ENCODE measurements at places on chromosomes 6 and 20.
A peak's percentile ranks its signal among the peaks of the same experiment; 100 is the strongest.

GRCh38 chr20:13736436-13737191 lies 48.1 kb downstream of the ESF1 start:
- no peak for DNase-seq

DNA sequence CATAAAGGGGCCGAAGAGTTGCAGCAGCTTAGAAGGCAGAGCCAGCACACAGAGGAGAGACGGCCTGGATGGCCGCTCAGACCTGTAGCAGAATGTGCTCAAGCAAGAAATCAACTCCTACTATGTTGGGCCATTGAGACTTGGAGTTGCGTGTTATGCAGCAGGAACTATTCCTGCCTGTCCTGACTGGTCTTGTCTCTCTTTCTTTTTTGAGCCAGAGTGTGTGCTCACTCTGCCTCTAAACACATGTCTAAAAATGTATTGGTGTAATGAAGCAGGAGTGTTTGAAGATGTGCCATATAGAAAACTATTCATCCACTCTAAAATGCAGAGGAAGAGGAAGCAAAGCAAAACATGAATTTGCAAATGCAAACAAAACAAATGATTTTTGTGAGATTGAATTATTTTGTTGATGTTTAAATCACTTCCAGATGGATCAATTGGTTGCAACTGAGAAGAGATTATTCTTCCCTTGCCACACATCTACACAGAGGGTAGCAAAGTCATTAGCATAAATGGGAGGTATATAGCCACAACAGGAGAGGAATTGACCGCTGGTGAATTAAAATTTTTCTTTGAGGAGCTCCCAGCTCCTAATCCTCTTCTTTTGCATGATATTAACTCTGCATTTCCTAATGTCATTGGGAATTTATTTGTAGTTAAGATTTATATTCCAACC lies 20.4 kb upstream of the SYNJ2 start:
- no peak for DNase-seq

DNA sequence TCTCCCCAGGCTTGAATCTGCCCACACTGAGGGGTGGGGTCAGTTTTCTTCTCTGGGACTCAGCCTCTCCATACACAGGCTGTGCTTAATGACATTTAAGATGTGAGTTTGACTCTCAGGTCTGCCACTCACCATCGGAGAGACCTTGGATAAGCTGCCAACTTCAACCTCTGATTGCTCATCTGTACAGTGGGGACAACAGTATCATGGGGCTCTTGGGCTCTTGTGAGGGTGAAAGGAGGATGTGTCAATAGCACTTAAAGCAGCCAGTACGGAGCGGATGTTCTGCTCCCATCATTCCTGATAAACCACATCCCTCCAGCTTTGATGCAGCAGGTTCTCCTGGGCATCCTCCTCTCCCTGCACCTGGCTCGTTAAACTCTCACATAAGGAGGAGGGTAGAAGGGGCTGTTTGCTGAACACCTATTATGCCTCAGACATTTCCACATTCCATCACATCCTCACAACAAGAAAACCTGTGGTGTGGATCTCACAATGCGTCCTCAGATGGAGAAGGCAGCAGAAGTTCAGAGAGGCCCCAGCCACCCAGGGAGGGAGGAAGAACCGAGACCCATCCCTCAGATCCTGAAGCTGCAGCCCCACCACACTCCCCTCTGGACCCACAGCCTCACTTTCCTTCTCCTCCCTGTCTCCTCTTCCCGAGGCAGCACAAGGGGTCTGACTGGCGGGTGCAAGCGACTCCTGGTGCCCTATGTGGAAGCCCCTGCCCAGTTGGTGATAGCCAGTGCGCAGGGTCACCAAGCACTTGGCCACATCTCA lies 1.9 kb upstream of the PDYN start:
- no peak for DNase-seq

- DNase-seq: no peak
These were observed 20.5 kb downstream of the RPP40 start for GRCh38 chr6:4983322-4983721.

- DNase-seq: no peak
These were observed 335.5 kb upstream of the NOX3 start for GRCh38 chr6:155791186-155791585.

GRCh38 chr6:144953552-144954240 lies 668.6 kb downstream of the UTRN start:
- DNase-seq: no peak

DNA sequence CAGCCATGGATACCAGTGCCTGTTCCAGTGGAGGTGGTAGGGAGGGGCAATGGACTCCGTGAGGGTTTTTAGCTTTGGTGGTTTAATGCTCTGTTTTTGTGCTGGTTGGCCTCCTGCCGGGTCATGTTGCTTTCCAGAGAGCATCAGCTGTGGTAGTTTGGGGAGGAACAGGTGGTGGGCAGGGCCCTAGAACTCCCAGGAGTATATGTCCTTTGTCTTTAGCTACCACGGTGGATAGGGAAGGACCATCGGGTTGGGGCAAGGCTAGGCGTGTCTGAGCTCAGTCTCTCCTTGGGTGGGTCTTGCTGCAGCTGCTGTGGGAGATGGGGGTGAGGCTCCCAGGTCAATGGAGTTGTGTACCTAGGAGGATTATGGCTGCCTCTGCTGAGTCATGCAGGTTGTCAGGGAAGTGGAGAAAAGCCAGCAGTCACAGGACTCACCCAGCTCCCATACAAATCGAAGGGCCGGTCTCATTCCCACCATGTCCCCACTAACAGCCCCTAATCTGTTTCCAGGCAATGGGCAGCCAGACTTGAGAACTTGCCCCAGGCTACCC lies 38.9 kb downstream of the MRAP2 start:
- no peak for DNase-seq

GRCh38 chr6:138454981-138455706 lies 44.1 kb downstream of the NHSL1 start:
- peak; percentile 17 for DNase-seq

DNA sequence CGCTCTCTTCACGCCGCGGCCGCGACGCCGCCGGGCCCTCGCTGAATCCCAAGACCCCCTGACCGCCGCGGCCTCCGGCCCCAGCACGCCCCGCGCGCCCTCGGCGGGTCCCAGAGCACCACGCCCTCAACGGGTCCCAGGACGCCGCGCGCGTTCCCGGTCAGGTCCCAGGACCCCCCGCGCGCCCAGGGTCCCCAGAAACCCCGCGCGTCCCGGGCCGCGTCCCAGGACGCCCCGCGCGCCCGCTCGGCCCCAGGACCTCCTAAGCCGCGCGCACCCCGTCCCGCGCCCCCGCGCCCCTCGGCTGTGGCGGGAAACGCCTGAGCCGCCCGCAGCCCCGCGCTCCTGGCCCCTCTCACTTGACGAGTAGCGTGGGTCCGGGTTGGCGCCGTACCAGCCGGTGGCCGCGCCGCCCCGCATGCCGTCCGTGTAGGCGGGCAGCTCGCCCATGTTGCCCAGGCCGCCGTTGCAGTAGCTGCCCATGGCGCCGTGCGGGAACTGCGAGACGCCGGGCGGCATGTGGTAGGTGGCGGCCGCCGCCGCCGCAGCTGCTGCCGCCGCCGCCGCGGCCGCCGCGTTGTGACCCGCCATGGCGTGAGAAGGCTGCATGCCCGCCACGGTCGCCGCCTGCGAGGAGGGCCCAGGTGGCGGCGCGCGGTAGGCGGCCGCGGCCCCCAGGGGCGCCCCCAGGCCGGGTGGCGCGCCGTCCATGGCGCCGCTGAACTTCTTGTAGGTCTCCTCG lies 556 bp downstream of the NKX2-4 start:
- DNase-seq: no peak

DNA sequence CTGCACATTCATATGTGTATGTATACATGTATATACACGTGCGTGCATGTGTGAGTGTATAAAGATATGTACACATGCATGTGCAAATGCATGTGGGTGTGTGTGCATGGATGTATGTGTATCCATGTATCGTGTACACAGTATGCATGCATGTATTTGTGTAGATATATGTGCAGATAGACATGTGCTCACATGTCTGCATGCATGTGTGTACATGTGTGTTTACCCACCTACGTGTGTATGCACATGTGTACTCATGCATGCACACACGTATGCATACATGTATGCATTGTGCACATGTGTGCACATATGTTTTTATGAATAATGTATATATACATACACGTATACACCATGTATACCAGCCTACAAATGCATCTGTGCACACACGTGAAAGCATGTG lies 80.3 kb upstream of the ZNF322 start:
- DNase-seq: no peak

- no peak for DNase-seq
These were observed 20.5 kb upstream of the TBC1D32 start for GRCh38 chr6:121354764-121355163.

DNA sequence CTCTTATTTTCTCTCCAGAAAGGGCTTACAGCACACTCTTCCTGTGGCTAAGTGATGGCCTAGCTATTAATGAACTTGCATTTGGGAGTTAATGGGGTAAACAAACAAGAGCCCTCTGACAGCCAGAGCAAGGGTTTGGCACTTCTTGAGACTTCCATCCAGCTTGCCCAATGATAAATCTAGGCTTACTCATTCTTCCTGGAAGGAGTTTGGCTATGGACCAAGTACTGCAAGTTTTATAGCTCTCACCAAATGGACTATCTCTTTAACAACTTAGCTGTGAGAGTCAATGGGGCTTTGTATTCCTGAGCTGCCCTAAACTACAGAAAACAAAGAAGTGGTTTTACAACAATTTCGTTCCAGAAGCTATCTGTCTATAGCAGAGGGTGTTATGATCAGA lies 16.7 kb upstream of the PI3 start:
- no peak for DNase-seq

DNA sequence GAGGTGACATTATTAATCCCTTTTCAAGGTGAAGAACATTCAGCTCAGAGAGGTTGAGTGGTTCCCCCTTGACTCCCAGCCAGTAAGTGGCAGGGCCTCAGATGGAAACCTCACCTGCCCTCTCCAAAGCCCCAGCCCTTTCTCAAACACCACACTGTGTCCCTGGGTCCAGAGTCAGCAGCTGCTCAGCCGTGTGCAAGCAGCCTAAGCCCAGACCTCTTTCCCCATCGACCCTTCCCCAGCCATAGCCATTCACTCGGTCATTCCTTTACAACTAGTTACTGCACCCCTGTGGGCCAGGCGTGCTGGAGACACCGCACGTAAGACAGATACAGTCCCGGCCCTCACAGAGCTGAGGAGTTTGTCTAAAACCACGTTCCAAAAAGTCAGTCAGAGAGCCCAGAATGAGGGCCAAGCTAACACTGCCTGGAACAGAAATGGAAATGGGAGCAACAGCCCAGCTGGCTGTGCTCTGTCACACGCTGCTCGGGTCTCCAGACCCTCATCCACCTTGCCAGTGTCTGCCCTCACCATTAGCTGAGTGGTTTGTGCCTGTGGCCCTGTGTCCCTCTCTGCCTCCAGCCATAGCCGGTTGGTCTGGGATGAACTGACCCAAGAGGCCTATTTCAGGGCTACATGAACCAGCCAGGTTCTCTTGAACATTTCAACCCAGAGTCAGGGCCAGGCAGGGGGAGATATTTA lies 29.6 kb downstream of the ZC3H12D start:
- no peak for DNase-seq

DNA sequence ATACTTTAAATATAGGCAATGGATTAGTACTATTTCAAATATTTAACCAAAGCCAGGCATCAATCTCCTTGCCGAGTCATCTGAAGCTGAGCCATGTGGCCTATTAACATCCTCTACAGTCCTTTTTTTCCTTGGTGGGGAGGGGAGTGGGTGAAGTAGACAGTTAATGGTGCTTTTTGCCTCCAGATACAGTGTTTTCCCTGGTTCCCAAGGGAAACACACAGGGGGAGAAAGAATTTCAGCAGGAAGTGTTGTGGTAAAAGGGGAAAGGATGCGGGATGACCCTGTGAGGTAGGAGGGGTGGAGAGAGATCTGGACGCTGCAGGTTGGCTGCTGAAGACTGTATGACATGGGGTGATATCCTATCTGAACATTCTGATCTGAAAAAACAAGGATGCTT lies 9.6 kb downstream of the CLDN20 start:
- DNase-seq: no peak

- no peak for DNase-seq
These were observed 14.6 kb downstream of the HDGFL1 start for GRCh38 chr6:22583927-22584326.

DNA sequence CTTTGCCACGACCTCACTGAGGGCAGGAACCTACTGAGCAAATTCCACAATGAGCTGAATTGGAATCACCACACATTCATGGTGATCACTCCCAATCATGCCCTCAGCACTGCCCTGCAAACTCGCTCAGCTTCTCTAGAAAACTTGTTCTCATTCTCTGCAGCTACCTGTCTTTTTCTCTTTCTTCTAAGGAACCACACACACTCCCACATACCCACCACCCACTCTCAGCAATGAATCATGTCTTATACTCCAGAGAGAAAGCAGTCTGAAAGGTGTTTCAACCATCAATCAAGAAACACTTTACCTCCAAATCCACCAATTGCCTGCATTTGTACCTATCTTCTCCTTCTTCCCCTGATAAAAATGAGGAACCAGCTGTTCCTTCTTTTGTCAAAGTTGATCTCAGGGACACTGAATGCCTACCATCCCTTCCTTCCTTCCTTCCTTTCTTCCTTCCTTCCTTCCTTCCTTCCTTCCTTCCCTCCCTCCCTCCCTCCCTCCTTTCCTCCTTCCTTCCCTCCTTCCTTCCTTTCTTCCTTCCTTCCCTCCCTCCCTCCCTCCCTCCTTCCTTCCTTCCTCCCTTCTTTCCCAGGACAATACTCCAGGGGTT lies 84.6 kb upstream of the SGK1 start:
- no peak for DNase-seq

DNA sequence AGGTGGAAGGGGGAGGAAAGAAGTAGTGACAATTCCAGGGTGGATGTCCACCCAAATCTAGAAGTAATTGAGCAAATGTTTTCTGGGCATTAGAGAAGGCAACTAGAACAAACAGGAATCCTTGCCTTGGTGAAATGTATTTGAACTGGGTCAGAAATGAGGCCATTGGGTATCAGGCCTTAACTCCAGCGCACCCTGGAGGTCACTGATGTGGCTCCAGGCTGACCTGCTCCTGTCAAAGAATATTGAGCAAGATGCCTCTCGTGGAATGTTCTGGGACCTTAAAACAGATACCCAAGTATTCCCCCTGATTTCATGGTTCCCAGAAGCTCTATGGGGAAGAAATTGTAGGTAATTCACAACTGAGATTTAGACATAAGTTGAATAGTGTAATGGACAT lies 6.9 kb downstream of the HLA-DPB1 start:
- DNase-seq: no peak

GRCh38 chr6:112227992-112228391 lies 26.4 kb downstream of the LAMA4 start:
- DNase-seq: no peak

DNA sequence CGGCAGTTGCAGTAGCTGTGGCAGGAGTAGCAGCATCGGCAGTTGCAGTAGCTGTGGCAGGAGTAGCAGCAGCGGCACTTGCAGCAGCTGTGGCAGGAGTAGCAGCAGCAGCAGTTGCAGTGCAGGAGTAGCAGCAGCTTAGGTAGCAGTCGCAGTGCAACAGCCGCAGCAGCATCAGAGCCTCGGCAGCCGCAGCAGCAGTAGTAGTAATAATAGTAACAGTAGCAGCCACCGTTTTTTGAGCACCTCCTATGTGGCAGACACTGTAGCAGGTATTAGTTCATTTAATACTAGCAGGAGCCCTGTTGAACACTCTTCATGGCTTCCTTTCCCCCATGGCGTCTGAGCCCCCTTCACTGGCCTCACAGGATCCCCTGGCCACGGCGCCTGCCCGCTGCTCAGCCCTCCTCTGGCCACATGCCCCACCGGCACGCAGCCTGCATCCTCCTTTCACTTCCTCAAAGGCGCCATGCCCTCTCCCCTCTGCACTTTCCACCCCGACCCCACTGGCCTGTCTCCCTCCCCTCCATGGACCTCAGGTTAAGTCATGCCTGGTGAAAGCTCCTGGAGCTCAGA lies 19.1 kb upstream of the IRF4 start:
- DNase-seq: no peak
